ENCODE measurements at places on chromosomes 3 and 15.

- no peak for DNase-seq
Observed at GRCh38 chr3:186354100-186354499, 7.9 kb downstream of the DGKG start.

- no peak for DNase-seq
Observed at GRCh38 chr15:37133602-37134001, 33.3 kb upstream of the MEIS2 start.

DNA sequence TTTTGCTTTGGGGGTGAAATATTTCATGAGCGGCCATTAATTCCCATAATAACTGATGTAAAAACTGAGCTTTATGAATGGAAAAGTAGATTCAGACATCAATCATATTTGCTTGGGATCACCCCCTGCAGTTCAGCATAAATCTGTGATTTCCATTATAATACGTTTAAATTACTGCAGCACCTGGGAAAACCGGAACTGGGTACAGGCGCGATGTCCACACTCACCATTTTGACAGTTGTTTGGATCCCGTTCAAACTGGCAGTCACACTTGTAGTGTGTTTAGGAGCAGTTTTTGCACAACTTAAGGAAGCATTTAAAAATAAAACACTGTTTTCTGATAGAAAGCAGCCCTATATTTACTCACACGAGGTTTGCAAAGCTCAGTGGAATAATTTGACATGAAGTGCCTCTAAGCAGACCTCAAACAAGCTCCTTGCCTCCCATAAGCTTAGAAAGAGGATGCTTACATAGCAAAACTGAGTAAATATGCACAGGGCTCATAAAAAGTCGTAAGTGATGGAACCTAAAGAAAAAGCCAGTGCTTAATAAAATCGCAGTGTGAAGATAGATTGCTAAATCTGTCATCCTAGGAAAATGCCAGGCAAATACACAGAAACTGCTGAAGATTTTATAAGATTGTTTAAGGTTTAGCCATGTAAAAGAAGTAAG, 377.6 kb downstream of the PTPRG start:
- DNase-seq = no peak

- DNase-seq = no peak
Observed at GRCh38 chr3:183907911-183908331, 23.2 kb upstream of the PARL start.

DNA sequence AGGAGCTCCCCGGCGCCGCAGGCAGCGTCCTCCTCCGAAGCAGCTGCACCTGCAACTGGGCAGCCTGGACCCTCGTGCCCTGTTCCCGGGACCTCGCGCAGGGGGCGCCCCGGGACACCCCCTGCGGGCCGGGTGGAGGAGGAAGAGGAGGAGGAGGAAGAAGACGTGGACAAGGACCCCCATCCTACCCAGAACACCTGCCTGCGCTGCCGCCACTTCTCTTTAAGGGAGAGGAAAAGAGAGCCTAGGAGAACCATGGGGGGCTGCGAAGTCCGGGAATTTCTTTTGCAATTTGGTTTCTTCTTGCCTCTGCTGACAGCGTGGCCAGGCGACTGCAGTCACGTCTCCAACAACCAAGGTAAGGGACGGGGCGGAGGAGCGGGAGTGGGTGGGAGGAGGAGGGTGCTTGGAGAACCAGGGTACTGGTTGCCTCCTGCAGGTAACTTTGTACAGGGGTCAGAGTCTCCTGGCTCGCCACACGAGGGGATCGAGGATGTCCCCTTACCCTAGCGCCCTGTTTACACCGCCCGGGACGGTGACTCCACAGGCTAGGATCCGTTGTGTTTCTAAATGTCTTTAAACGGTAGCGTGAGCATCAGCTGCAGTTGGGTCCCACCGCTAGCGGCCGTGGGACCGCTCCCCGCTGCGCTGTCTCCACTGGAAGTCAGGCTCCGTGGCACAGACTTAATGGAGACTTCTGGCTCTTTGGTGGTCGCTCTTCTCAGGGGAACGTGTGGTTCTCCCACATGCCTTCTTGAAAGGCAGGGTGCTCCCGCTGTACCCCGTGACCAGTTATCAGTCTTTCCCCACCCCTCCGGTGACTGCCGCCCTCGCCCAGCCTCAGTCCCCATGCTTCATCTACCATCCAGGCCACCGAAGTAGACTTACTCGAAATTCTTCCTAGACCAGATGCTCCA, 515 bp downstream of the EPHA6 start:
- DNase-seq = no peak

DNA sequence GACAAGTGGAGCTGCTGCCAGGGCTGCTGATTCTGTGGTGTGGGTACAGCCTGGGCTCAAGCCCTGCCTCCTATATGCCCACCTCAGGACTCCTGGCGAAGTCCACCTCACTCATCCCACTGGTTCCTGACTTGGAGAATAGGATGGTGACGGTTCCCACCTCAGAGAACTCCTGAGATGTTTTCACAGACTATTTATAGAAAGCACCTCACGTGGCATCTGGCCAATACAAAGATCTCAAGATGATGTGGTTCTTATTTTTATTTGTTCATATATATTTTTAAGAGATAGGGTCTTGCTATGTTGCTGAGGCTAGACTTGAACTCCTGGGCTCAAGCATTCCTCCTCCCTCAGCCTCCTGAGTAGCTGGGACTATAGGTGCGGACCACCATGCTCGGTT, 236.9 kb upstream of the BHLHE40 start:
- DNase-seq = no peak

DNA sequence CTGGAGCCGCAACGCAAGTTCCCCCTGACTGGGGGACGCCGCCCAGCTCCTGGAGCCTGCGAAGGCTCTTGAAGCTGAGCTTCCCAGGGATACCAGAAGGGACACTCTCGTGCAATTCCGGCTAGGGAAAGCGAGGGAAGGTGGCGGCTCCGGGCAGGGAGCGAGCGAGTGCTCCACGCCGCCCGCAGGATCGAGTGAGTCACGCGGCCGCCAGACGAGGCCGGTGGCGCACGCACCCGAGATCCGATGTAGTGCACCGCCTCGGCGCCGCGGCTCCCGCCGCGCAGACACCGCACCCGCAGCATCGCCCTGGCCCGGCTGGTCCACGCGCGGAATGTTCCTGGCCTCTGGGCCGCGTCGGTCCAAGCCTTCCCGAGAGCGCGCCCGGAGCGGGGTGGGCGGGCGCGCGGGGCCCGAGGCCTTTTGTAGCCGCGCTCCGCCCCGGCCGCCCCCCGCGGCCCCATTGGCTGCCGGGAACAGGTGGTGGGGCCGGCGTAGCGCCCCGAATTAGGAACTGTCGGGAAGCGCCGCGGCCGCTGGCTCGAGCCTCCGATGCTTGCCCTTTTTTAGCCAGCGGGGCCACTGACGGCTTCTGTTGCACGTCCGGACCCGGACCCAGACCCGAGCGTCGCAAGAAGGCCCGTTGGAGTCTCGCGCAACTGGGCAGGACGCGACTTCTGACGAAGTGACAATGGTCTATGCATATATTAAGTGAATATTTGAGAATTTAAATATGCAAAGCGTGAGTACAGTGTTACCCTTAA, at the start of gene GATM:
Gene GATM (minus strand): TSS at position 396 of the 764 bp plus-strand sequence. CDS start 91 bp downstream, at position 305.
- DNase-seq = no peak

DNA sequence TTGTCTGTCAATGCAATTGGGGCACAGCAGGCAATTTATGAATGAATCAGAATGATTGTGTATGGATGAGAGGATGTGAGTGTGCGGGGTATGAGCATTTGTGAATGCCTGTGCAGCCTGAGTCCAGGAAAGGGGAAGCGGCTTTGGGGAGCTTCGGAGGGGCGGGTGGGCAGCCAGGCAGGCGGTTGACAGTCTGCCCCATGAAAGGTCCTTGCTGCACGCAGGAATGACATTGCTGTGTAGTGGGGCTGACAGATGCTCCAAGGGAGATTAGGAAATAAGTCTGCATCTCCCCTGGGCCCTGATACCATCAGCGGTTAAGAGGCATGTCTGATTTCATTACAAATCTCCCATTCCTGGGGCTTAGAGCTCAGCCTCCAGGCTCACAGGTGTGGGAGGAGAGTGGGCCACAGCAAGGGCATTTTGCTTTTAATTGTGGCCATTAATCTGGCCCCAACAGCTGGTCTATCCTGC, 26.4 kb upstream of the TSPAN3 start:
- DNase-seq = no peak

DNA sequence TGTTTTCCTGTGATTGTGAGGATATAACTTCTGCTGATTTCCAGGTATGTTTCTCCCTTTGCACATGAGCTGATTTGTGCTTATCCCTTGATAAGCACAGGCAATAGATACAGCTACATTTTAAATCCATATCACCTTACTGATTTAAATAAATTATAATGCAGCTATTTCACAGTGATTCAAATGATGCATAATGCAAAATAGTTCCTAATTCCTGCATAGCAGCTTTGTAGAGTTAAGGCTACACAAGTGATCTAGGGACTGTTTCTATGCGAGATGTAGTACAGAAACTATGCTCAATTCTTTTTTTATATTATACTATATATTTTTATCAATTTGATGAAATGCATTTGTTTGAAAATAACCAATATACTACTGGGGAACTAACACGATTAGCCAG, 334.2 kb downstream of the LRTM1 start:
- no peak for DNase-seq

DNA sequence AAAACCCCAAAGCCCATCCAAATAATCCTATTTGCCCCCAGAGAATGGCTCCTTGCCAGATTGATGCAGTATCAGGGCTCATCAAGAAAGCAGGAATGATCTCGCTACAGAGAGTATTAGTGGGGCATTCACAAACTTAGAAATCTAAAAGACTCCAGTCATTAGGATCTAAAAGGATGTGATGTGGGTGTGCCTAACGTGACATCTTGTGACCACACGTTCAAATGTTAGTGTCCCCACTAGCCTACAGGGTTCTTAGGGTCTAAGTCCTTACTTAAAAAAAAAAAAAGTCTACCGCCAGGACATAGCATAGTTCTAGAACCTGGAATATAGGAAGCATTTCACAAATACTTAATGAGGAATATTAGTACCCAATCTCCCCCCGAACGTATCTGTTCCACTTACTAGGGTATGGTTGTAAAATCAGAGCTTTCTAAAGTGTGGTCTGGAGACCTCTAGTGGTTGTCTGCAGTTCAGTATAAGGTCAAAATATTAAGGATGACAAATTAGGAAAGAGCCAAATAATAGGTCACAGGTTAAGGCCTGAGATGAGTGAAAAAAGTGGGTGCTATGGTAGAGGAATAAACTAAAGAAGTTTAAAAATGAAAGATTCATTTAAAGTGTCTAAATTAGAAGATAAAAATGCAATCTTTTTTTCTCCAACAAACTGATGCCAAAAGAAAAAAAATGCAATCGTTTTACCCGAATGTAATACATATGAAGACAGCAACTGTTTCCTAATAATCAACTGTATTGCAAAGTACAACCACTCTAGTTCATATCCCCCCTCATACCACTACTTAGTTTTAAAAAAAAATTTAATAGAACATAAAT, 4.2 kb upstream of the CHRM5 start:
- no peak for DNase-seq

GRCh38 chr3:99699841-99700240, 61.4 kb downstream of the COL8A1 start:
- DNase-seq = no peak

DNA sequence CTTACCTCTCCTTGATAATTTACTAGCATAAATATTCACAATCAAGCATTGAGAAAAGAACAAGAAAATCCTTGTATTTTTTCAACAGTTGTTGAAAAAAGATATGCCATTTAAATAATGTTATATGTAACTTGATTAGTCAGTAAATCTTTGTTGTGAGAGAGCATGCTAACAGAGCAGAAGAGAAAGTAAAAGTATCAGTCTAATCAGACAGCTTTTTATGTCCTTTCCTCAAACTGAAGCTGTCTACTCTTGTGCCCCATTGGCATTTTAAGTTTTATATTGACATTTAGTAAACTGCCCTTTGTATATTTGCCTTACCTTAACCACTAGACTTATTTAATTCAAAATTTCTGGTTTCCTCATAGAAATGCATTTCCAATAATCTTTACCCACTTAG, 668.7 kb downstream of the OTOL1 start:
- no peak for DNase-seq

GRCh38 chr3:99716463-99716995, 78.1 kb downstream of the COL8A1 start:
- DNase-seq = no peak

GRCh38 chr3:65871305-65872141, 167.2 kb downstream of the MAGI1 start:
- DNase-seq = no peak

GRCh38 chr3:190105876-190106275, 14.8 kb downstream of the P3H2 start:
- no peak for DNase-seq

DNA sequence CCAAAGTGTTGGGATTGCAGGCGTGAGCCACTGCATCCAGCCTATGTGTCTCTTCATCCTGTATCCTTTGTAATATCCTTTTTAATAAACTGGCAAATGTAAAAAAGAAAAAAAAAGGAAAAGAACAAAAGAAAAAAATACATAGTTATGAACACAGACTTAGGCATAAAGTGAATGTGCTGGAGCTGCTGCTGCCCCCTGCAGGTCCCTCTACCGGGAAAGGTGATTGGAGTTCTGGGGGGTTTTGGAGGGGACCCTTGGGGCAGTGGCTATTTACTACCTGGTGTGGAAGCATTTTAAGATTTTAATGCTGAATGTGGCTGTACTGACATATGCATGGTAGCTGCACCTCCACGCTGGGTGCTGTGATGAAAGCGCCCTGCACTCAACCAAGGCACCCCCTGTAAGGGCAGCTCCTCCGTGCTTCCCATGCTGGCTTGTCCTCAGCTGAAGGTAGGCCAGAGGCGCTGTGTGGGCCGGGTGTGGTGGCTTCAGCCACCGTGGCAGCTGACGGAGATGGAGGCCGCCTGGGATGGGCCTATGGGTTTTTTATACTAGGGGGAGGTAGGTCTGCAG, 49.9 kb downstream of the RPLP1 start:
- no peak for DNase-seq

DNA sequence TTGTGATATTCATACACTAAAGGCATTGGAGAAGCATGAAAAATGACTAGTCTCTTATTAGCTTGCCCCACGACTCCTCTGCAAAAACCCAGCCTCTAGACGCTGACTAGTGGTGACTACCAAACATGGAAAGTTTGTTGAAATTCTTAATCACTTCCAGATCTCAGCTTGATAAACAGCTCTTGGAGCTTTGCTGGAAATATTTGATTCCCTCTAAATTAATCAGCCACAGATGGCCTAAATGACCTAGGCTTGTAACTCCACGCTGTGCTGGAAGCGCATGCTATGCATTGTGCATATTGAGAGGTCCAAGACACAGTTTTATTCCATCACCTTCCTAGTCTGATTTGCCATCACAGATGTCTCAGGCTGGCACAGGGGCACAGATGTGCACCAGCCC, 244.7 kb upstream of the ST8SIA2 start:
- no peak for DNase-seq

GRCh38 chr3:40187945-40188344, 121.6 kb upstream of the EIF1B start:
- no peak for DNase-seq

DNA sequence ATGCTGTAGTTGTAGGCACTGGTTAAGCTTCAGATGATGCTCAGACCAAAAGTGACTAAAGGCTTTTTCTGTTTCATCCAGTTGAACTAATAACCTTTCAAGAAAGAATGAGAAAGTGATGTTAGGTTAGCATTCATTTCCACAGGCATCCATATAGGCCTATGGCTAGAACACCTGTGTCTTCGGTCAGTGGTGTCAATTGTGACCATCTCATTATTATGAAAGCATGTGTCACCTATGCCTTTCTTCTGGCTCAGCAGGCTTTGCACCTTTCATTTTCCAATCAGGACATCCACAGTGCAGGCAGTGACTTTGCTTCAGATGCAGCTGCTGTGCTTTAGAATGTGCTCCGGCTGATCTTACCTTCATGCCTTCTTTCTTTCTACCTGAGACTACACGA, 57.9 kb downstream of the B3GNT5 start:
- DNase-seq = no peak

- DNase-seq = no peak
Observed at GRCh38 chr15:100430411-100430810, 88.6 kb upstream of the ADAMTS17 start.

GRCh38 chr15:76987276-76987675, 7.7 kb upstream of the PSTPIP1 start:
- no peak for DNase-seq

Measured in stimulated activated CD8-positive, alpha-beta memory T cell treated with anti-CD3 and anti-CD28 coated beads, Interleukin-7, amount 100 ng/mL, for 1 hour (primary cell).